Umbilical cord (tissue), 2 donors: ENCODE measurements at places on chromosomes 7 and 10. TPM values are rescaled to one million over a fixed set of nuclear protein-coding genes. Genes with fewer than 3 reads are reported as not detected.

GRCh38 chr10:21159669-21160068 is 262.6 kb upstream of the NEBL start:
- no peak for DNase-seq

GRCh38 chr7:32206987-32207386 is 136.8 kb upstream of the PDE1C start:
- no peak for DNase-seq

DNA sequence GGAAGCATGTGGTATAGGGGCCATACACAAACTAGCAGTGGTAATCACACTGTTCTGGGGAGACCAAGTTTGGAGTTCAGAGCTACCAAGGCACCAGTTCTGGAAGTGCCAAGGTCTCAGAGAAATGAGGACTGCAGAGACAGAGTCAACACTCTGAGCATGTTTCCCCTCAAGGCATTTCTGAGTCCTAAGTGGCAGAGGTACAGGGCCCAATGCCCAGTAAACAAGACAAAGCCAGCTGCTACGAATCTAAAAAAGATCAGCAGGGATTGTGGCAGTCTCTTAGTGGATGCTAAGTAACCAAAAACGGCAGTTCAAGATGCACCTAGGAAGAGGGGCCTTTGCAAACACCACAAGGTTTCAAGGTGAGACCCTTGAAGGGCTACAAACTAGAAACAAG is 271.9 kb downstream of the TNS3 start:
- no peak for DNase-seq

DNA sequence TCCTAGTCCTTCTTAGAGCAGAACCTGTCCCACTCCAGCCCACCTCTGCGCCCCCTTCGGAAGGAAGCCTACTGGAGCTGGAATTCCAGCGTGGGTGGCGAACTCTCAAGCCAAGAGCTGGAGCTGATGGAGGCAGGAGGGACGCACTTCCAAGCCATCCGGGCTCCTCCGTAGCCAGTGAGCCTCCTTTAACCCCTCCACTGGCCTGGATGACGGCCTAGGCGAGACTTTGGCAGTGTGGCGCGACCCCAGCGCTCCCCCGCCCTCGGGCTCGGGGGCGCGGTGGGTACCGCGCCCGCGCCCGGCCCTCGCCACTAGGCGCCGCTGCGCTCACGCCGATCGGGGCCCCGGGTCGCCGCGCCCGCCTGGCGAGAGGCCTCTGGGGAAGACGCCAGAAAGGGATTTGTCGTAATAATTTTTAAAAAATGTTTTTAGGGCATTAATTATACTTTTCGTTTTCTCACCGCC is 5.1 kb upstream of the EMX2 start:
- no peak for DNase-seq

DNA sequence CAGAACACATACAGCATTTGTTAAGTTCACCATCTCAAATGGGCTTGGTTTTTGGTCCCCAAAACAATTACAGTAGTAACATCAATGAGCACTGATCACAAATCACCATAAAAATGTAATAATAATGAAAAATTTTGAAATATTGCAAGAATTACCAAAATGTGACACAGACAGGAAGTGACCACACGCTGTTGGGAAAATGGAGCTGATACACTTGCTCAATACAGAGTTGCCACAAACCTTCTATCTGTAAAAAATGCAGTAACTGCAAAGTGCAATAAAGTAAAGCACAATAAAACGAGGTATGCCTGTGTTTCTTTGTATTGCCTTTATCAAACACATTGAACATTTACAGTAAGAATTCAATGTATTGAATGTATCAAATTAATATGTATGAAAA is 262.7 kb downstream of the CTNNA3 start:
- no peak for DNase-seq

The CYP2C19 gene
- total RNA-seq, result 6.3 TPM

The SMARCD3 gene
- total RNA-seq, result 59.0 TPM
